Effector memory CD4-positive, alpha-beta T cell (primary cell): ENCODE measurements at places on chromosomes 2 and 18.

- no peak for DNase-seq
Observed at GRCh38 chr2:30225131-30225762, 6.1 kb upstream of the LBH start.

GRCh38 chr2:166410828-166411472, 35.2 kb upstream of the SCN9A start:
- DNase-seq, result no peak

GRCh38 chr18:13624563-13625237, 101.7 kb downstream of the FAM210A start:
- no peak for DNase-seq

DNA sequence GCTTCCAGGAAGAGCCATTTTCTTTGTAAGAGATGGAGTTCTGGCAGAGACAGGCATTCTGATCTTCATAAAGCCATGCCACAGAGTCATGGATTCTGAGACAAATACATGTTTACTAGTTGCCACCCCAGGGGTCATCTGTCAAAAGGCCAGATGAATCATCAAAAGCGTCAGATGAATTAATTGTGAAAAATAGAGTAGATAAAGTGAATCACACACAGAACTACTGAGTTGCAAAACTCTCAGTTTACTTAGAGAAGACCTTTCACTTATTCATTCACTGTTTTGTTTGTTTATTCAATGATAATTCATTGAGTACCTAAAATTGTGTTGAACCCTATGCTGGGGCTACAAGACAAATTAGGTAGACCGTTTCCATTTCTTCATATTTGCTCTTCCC, 157.7 kb upstream of the SERPINE2 start:
- no peak for DNase-seq

GRCh38 chr2:218245214-218245613, 15.6 kb upstream of the GPBAR1 start:
- no peak for DNase-seq

GRCh38 chr2:27664622-27665363, 1.1 kb downstream of the SLC4A1AP start:
- DNase-seq, result no peak

DNA sequence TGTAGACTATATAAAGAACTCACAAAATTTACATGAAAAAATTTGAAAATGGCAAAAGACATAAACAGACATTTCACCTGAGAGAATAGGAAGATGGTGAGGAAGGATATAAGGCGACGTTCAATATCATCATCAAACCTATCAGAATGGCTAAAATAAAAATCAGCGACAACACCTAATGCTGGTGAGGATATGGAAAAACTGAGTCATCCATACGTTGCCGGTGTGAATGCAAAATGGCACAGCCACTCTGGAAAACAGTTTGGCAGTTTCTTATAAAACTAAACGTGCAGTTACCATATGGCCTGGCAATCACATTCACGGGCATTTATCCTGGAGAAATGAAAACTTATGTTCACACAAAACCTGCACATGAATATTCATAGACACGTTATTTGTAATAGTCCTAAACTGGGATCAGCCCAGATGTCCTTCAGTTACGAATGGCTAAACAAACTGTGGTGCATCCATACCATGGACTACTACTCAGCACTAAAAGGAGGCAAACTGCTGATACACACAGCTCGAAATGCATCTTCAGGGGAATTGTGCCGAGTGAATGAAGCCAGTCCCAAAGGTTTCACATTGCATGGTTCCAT, 63.1 kb upstream of the TXNDC2 start:
- no peak for DNase-seq

DNA sequence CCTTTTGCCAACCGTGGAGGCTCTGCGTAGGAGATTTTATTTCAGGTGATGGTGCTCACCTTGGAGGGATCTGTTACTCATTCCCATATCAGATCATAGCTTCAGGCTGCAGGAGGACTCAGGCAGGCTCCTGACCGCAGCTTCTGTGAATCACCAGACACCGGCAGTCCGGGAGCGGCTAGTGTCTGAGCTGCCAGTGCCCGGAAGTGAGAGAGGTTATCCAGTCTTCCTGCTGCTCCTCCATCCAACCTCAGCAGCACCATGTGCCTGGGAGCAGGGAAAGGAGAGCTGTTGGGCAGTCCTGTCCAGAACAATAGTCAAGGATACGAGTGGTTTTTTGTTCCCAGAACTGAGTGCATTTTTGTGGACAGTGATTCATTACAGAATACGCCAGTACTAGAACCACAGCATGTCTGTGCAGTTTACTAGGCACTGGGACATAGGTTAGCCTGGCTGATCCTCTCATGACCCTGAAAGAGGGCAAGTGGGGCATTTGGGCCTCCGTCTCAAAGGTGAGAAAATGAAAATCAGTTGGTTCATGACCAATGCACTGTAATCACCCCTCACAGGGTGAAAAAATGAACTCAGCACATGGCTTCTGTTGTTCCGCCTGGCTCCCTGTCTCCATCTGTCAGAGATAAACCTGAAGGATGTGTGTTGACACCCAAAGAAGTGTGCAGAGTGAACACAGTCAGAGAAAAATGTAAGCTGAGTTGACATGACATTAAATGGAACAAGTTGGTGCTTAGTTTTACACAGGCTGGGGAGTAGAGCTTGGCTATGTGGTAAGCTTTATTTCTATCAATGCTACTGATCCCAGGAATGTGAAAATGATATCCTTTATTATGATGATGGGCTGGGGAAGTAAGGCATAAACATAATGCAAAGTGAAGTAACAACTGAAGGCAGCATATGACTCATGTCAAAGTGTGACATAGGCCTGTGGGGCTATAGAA, 12.2 kb downstream of the FHOD3 start:
- DNase-seq, result no peak

DNA sequence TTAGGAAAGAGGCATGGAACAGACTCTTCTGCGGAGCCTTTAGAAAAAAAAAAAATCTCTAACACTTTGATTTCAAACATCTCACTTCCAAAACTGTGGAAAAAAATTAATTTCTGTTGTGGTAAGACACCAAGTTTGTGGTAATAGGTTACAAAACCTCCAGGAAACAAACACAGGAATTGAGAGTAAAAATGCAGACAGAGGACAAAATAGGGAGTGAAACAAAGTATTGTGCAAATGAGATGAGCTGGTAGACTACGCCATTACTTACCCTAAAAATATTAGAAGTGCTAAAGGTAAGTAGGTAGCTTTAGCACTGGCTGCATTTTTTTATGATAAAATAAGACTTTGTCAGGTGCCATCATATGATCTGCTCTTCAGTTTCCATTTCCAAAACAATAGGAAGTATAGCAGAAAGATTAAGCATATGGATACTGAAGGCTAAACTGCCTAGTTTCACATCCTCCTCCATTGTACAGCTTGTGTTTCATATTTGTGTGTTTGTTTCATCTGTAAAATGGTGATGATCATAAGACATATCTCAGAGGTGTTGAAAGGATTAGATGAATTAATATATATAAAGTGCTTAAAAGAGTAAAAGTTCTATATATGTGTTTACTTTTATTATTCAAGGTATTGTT, 309.2 kb downstream of the NR4A2 start:
- DNase-seq, result no peak

DNA sequence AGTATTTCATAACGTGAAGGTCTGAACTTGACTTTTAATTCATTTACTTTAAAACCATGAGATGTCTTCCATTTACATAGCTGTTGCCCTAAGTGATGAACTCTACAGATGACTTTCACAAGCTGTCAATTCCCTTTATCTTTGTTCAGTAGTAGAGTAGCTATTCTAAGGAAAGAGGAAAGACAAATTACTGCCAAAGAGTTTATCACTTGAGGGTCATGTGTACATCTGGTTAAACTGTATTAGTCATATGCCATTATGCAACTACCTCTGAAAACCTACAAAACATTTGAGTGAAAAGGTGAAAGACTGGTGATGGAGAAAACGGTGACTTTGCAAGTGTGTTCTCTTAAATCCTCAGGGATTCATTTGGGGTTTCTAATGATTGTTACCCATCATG, 763.9 kb downstream of the TMEM182 start:
- DNase-seq, result no peak

DNA sequence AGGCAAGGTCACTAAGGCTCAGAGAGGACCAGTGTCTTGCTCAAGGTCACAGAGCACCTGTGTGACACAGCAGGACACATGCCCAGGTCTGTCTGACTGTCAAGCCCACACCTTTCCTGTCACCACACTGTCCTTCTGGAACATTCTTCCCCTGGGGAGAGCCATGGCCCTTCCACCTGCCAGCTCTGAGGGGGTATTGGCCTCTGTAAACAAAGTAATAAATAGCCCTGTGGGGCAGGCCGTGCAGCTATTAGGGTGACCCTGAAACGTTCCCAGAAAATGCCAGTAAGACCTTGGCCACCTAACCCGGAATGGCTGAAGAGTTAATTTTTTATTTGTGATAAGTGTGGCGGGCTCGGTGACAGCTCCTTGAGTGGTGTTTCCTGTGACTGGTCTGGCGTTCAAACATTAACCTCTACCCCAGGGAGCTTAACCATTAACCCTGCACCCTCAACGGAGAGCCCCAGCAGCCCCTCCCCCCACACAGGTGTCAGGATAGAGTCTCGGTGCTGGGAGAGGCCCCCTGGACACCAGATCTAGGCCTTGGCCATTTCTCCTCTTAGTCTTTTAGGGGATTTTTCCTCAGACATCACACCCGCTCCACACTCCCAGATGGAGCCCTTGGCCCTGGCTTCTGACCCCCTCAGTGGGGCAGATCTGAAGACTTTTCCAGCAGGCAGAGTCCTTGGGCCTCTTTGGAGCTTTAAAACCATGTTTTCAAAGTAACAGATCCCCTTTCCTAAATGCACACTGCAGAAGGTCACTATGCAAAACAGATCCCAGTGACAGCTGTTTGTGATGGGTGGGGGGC, 36.6 kb downstream of the SCTR start:
- no peak for DNase-seq

- no peak for DNase-seq
Observed at GRCh38 chr18:69982417-69982816, 34.7 kb upstream of the CD226 start.

DNA sequence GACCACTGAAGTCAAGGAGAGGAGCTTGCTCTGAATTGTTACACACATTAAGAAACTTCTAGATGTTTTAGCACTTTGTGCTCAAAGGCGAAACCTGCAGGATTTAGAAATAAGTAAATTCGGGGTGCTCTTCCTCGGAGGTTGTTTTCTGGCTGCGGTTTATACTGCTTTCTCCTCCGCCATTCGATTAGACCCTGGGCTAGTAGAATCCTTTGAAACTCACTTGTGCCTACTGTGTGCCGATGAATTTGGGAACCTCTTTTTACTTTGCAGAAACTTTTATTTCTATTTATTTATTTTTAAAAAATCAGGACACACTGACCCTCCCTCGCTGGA, 3.5 kb downstream of the MEIS1 start:
- no peak for DNase-seq

- no peak for DNase-seq
Observed at GRCh38 chr2:32721376-32721775, 93.5 kb downstream of the TTC27 start.

- no peak for DNase-seq
Observed at GRCh38 chr2:23246992-23247683, 137.8 kb upstream of the KLHL29 start.
